ENCODE measurements at places on chromosomes 6 and 20. TPM values are rescaled to one million over a fixed set of nuclear protein-coding genes. Genes with fewer than 3 reads are reported as not detected.

The SLC4A11 gene
- 0.17 TPM for polyA plus RNA-seq

The CDH26 gene
- 0.22 TPM for polyA plus RNA-seq

The DLK2 gene
- 0.92 TPM for polyA plus RNA-seq

The USP49 gene
- 2.0 TPM for polyA plus RNA-seq

The SLC26A8 gene
- polyA plus RNA-seq, result 0.10 TPM

The MCHR2 gene
- not detected for polyA plus RNA-seq

The LRFN2 gene
- 0.10 TPM for polyA plus RNA-seq

The SMOC2 gene
- 272 TPM for polyA plus RNA-seq

The CLDN20 gene
- polyA plus RNA-seq, result not detected

The ENPP1 gene
- polyA plus RNA-seq, result 12.4 TPM

The MYBL2 gene
- 0.83 TPM for polyA plus RNA-seq

The RNF146 gene
- polyA plus RNA-seq, result 55.8 TPM

The TPBG gene
- polyA plus RNA-seq, result 4.1 TPM

The COL9A3 gene
- polyA plus RNA-seq, result 3.0 TPM

The ADGRF5 gene
- 13.1 TPM for polyA plus RNA-seq

The HUS1B gene
- polyA plus RNA-seq, result not detected

The BMP7 gene
- polyA plus RNA-seq, result 0.42 TPM

The LY6G6D gene
- polyA plus RNA-seq, result not detected

The ULBP3 gene
- 2.3 TPM for polyA plus RNA-seq

The TRIM31 gene
- polyA plus RNA-seq, result not detected

The PRL gene
- 0.08 TPM for polyA plus RNA-seq

The DEFB124 gene
- 0.82 TPM for polyA plus RNA-seq

The KCNS1 gene
- 0.80 TPM for polyA plus RNA-seq

The DNAAF9 gene
- 10.3 TPM for polyA plus RNA-seq

The BFSP1 gene
- polyA plus RNA-seq, result 1.5 TPM

The AKAP12 gene
- 73.2 TPM for polyA plus RNA-seq

The KHDC1L gene
- polyA plus RNA-seq, result not detected

The HLA-DQB2 gene
- polyA plus RNA-seq, result 3.1 TPM

The TMEM151B gene
- polyA plus RNA-seq, result 0.04 TPM

The HSPA1L gene
- polyA plus RNA-seq, result 6.1 TPM

The SLC17A3 gene
- polyA plus RNA-seq, result 0.35 TPM

The RIMS1 gene
- polyA plus RNA-seq, result 0.27 TPM

The ENPP5 gene
- polyA plus RNA-seq, result 8.2 TPM

The ZFP64 gene
- 6.3 TPM for polyA plus RNA-seq

The FABP7 gene
- not detected for polyA plus RNA-seq

The SLPI gene
- polyA plus RNA-seq, result 45.5 TPM

The OTOR gene
- not detected for polyA plus RNA-seq

The C6orf163 gene
- 1.6 TPM for polyA plus RNA-seq

Data from ovary (tissue), 10 donors.